ENCODE measurements at places on chromosomes 6 and 20.
A peak's percentile ranks its signal among the peaks of the same experiment; 100 is the strongest.

DNA sequence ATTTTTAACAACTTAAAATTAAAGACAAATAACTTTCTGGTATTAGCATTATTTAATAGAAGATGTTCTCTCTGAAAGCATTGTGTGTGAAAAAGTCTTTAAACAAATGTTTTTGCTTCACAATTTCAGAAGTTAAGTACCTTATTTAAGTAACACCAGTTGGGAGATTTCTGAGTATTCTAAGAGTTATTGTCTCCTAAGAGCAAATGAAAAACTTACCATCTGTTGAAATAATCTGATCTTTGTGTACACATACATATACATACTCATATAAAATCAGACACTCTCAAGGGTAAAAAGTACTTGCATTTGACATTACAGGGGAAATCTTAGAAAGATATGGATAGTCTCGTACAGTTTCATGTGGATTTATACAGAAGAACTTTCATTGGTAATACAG lies 2.4 kb downstream of the BTBD3 start:
- no peak for DNase-seq

DNA sequence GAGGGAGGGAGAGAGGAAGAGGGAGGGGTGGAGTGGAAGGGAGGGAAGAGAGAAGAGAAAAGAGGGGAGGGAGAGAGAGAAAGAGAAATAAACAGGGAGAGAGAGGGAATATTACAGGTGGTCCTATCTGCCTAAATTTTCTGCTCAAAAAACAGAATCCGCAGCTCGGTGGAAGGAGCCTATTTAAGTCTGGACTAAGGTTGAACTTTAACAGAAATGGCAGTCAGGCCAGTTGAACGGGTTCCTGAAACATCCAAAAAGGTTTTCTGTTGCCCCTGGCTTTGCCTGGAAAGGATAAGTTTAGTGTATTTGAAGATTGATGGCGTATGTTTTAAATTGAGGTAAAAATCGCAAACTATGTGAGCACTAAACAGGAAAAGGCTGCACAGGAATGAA lies 2.2 kb downstream of the TFAP2B start:
- no peak for DNase-seq

DNA sequence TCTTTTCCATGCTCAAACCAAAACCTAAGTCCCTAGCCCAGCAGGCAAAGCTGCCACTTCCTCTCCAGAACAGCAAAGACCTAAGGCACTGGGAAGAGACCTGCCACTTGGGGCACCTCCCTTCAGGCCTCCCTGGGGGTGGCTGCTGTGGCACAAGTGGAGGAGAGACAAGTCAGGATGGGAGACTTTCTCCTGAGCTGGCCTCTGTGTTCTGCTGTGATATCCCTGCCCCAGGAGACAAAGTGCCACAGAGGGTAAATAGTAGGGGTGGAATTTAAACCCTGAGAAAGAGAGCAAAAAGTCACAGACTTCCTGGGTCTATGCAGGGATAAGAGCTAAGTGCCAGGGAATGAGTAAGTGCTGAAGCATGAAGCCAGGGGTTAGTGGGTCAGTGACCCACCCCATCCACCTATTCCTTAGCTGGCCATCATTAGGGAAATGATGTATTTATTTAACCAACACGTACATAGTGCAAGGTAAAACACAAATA lies 84.2 kb downstream of the MRPL14 start:
- no peak for DNase-seq

GRCh38 chr20:2797136-2797983 lies 3.1 kb downstream of the CPXM1 start:
- DNase-seq, result no peak

DNA sequence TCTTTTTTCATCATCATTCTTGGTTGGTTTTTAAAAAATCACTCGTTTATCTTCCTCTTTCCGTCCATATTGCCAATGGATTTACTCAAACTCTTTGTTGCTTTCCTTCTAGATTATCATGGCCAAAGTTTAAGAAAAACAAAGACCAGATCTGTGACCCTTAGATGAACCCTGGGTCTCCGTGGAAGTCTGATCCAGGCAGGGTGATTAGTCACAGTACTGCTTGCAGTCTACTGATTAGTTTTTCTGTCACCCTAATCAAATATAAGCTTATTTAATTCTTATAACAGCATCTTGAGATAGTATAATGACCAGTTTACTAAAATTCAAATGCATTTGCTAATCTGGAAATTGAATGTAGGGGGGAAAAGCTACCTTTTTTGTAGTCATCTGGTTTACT lies 6.0 kb upstream of the SMIM28 start:
- DNase-seq, result peak; percentile 47

DNA sequence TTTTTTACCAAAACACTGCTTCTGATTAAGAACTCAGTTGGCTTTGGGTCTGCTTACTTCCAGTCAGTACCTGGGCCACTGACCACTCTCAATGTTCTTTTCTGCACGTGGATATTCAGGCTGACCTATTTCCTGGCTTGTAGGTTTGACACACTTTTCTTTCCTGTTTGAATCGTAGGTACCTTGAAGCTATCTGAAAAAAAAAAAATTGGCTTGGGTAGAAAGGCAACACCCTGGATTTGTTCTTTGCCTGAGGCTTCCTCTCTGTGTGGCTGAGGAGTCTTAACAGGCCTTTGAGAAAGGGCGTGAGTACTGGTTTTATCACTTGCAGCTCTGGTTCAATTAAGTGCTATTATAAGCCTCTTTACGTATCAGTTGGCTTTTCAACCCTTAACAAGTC lies 60.6 kb upstream of the IL20RA start:
- DNase-seq, result no peak

GRCh38 chr6:90820436-90820835 lies 233.6 kb upstream of the MAP3K7 start:
- no peak for DNase-seq

GRCh38 chr20:45342855-45343531 lies 5.2 kb downstream of the SDC4 start:
- no peak for DNase-seq

GRCh38 chr6:79711167-79711566 lies 80.0 kb downstream of the SH3BGRL2 start:
- no peak for DNase-seq

DNA sequence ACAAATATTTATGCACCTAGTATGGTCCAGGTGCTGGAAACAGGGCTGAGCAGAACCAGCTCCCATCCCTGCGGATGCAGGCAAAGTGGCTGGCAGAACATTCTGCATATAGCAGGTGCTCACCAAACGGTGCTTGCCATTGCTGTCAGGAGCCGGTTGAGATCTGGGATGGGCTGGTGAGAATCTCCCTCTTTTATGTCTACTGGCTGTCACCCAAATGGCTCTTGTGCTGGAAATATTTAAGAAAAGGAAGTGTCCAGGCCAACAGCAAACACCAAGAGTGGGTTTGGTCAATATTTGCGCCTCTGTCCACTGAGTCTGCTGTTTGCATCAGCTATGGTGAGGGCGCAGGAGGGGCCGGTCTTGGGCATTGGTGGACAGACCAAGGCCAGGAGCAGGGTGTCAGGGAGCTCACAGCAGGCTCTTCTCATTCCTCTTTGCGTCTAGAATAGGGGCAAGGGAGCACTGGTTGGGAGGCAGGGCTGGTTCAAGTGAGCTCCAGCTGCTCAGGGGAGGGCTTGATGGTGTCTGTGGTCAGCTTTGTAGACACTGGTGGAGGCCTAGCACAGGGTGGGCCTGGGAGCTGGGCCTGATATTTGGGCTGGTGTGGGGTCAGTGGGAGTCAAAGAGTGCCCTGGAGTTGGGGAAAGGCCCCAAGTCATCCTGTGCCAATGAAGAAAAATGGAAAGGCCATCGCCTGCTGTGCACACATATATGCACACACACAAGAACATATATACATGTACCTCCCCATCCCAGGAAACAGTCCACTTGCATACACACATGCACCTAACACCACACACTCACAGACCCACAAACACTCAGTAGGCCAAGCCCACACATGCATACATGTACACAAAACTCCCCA lies 1.4 kb upstream of the BPIFB2 start:
- DNase-seq, result no peak

DNA sequence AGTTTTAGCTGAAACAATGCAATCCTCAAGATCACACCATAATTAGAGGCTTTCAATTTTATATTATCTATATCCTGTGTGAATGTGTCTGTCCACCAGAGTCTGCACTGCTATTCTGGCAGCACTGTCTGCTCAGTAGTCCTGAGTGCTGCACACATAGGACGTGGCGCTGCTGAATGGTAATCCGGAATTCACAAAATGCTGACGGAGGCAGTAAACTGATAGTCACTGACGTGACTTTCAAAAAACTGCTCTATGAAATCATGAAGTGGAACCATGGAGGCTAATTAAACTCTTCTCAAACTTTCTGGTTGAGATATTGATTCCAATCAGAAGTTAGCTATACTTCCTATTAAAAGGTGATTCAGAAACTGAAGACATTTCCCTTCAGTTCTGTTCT lies 190.8 kb upstream of the NOX3 start:
- no peak for DNase-seq

- no peak for DNase-seq
These were observed 97.4 kb upstream of the RNF24 start for GRCh38 chr20:4112481-4113421.

DNA sequence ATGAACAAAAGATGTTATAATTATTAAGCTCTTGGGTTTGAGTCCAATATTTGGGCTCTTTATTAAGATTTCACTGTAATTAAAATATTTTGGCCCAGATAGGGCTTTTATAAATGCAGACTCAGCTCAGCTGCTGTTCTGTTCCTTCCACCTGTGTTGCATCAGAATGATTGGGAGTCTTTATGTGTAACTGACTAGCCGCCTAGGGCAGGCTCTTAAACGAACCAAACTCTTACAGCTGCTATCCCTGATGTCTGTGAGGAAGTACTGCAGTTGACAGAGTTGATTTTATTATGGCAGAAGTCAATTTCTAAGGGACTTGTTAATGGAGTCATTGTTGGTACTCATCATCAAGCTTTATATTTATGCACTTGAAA lies 144.7 kb downstream of the MYO6 start:
- DNase-seq, result no peak

- no peak for DNase-seq
These were observed 66.3 kb downstream of the ATXN1 start for GRCh38 chr6:16694781-16695578.

- DNase-seq, result no peak
These were observed 44.7 kb upstream of the GRM4 start for GRCh38 chr6:34190504-34191122.

- DNase-seq, result no peak
These were observed 68.2 kb downstream of the RFPL4B start for GRCh38 chr6:112415366-112415765.

GRCh38 chr6:19004176-19004575 lies 617.0 kb downstream of the RNF144B start:
- DNase-seq, result no peak

GRCh38 chr20:32164984-32165735 lies 42.4 kb downstream of the PLAGL2 start:
- no peak for DNase-seq

- DNase-seq, result no peak
These were observed 19.6 kb downstream of the GPLD1 start for GRCh38 chr6:24469811-24470210.

- DNase-seq, result no peak
These were observed 17.9 kb downstream of the SLC2A12 start for GRCh38 chr6:134034478-134034877.

- DNase-seq, result no peak
These were observed 337.8 kb downstream of the FARS2 start for GRCh38 chr6:5599127-5599526.

GRCh38 chr20:16129411-16129810 lies 443.8 kb downstream of the KIF16B start:
- DNase-seq, result no peak

Data from BE2C (cell line).